ENCODE measurements at places on chromosomes 13 and 19.

DNA sequence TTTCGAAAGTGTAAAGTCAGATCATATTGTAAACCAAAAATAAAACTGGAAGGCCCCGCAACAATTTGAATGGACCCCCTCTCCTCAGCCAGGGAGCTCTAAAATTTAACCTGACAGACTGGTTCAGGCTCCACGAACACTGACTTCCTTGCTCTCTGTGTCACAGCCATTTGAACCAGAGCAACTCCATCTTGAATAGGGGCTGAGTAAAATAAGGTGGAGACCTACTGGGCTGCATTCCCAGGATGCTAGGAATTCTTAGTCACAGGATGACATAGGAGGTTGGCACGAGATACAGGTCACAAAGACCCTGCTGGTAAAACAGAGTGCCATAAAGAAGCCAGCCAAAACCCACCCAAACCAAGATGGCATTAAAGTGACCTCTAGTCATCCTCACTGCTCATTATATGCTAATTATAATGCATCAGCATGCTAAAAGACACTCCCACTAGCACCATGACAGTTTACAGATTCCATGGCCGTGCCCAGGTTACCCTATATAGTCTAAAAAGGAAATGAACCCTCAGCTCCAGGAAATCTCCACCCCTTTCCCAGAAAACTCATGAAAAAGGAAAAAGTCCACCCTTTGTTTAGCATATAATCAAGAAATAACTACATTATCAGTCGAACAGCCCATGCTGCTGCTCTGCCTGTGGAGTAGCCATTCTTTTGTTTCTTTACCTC lies 43.1 kb downstream of the RFXAP start:
- no peak for DNase-seq

DNA sequence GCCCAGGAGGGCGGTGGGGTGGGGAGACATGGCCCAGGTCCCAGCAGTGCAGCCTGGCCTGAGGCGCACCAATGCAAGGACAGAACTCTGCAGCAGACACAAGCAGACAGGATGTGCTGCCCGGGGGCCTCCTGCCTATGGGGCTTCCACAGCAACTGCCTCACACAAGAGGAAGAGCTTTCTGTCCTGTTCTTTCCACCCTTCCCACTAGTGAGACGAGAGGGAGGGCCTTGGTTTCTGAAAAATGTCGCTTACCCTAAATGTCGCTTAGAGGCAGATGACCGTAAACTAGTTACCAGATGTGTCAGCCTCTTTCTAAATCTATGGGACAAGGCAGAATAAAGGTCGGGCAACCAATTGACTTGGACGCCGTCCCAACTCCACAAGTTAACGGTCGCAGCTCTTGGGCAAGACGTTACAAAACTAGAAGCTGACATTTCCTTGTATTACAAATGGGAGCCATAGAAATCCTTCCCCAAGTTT lies at the start of gene LAIR1:
Gene LAIR1, minus strand, starts transcription at position 157 of the 483 bp plus-strand sequence. Its CDS starts 127 bp downstream, at position 30.
- DNase-seq, result no peak

GRCh38 chr13:113837560-113838355 lies 26.1 kb downstream of the GAS6 start:
- peak; percentile 53 for DNase-seq

- no peak for DNase-seq
These were observed 65.3 kb downstream of the ABCC4 start for GRCh38 chr13:95235974-95236373.

- DNase-seq, result no peak
These were observed 153.5 kb downstream of the KCNRG start for GRCh38 chr13:50168786-50169185.

DNA sequence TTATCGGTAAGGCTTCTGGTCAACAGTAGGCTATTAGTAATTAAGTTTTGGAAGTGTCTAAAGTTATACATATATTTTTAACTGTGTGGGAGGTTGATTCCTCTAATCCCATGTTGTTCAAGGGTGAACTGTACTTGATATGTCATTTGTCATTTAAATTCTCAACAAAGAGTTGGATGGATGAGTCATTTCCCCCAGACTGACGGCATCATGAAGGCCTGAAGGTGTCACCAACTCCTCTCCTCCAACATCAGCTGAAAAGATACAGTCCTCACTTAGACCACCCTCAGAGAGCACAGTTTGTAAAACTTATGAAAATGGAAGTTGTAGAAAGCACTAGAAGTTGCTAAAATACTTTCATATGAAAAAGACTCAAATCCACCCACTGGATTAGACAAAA lies 48.8 kb downstream of the DCLK1 start:
- no peak for DNase-seq

DNA sequence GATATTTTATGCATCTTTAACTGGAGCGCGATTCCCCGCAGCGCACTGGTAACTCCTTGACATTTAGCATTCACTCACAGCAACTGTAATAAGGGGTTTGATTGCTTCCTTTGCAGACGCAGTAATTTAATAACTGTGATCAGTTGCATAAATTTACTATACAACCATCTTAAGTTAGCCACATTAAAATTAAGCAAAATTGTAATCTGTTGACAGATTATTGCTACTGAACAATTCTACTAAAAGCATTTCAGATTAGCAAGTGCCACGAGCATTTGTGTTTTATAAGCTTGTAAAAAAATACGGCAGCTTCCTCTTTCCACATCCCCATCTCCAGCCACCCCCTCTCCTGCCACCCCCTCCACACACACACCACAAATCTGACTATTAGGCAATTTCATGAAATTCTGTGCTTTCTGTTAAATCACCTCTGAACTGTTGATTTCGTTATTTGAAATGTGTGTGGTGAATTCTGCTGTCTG lies 44.4 kb downstream of the TSHZ3 start:
- no peak for DNase-seq

DNA sequence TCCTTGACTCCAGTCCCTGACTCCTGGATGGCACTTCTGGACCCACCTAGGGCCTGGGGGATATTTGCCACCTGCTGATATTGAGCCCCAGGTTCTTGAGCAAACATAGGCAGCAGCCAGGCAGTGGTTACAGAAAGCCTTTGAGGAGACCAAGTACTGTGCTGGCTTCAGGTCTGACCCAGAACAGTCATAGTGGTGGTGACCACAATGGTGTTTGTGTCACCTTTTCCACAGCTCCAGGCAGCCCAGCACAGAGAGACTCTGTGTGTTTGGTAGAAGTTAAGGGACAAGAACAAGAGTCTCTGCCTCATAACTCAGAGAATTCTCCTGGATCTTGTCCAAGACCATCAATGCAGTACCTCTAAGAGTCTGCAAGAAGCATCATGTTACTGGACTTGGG lies 14.6 kb upstream of the CLC start:
- no peak for DNase-seq

DNA sequence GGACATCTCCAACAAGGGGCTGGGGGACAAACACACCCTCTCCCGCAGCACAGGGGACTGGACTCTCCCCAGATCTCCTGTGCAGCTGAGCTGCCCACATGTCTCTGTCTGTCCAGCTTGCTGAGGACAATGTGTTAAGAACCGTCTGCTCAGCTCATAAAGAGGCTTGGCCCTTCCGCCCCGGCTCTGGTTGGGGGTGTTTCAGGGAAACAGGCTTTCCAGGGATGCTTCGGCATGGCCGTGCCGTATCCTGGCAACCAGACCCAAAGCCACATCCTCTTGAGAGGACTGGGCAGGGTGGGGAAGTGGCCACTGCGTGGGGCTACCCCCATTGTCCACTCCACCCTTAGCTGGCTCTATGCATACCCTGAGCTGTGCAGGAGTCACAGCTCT lies 41.1 kb upstream of the CHST8 start:
- no peak for DNase-seq

- no peak for DNase-seq
These were observed 3.9 kb downstream of the F10 start for GRCh38 chr13:113126265-113127150.

DNA sequence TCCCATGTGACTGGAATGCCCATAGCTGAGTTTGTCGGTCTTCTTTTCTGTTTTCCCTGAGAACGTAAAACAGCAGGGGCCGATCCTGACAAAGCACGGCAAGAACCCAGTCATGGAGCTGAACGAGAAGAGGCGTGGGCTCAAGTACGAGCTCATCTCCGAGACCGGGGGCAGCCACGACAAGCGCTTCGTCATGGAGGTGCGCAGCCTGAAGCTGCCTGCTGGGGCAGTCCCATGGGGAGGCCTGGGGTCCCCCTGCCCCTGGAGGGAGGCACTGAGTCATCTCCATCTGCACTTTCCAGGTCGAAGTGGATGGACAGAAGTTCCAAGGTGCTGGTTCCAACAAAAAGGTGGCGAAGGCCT lies 18.2 kb upstream of the QTRT1 start:
- no peak for DNase-seq

DNA sequence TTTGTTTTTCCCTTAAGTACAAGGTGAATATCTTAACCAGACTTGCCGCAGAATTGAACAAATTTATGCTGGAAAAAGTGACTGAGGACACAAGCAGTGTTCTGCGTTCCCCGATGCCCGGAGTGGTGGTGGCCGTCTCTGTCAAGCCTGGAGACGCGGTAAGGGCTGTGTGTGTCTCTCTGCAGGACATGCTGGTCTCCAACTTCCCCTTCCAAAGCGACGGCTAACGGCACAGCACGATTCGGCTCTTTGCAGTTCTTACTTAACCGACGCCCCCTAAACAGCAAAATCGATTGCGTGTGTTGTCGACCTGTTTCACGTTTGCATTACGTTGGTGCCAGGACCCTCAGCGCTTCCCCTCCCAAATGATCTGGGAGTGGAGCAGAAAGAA lies 73.2 kb downstream of the GGACT start:
- DNase-seq, result no peak

- DNase-seq, result no peak
These were observed 102.6 kb upstream of the SERP2 start for GRCh38 chr13:44271031-44271455.

DNA sequence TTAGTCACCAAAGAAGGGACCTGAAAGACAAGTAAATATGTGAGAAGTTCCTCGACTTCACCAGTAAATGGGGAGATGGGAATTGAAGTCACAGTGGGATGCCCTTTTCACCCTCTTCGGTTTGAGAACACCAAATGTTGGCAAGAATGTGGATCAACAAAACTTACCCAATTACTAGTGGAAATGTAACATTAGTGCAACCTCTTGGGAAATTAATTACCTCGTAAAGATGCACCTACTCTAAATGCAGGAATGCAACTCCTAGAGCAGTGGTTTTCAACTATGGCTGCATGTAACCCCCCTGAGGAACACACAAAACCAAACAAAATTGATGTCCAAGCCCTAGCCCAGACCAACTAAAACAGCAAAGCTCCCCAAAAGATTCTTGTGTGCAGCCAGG lies 78.1 kb downstream of the LNX2 start:
- no peak for DNase-seq

DNA sequence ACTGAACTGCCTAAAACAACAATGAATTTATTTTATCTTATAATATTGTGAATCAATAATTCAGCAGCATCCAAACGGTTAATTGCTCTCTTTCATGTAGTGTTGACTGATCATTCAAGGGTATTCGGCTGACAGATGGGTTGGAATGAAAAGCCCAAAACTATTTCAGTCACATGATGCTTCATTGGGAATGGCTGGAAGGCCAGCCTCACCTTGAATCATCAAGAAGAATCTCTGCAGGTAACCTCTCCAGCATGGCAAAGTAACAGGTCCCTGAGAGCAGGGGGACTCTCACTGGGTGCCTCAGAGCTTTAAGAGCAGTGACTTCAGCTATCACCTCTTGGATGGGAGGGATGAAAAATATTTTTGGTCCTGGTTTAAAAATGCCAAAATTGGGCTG lies 1395.7 kb downstream of the OLFM4 start:
- no peak for DNase-seq

DNA sequence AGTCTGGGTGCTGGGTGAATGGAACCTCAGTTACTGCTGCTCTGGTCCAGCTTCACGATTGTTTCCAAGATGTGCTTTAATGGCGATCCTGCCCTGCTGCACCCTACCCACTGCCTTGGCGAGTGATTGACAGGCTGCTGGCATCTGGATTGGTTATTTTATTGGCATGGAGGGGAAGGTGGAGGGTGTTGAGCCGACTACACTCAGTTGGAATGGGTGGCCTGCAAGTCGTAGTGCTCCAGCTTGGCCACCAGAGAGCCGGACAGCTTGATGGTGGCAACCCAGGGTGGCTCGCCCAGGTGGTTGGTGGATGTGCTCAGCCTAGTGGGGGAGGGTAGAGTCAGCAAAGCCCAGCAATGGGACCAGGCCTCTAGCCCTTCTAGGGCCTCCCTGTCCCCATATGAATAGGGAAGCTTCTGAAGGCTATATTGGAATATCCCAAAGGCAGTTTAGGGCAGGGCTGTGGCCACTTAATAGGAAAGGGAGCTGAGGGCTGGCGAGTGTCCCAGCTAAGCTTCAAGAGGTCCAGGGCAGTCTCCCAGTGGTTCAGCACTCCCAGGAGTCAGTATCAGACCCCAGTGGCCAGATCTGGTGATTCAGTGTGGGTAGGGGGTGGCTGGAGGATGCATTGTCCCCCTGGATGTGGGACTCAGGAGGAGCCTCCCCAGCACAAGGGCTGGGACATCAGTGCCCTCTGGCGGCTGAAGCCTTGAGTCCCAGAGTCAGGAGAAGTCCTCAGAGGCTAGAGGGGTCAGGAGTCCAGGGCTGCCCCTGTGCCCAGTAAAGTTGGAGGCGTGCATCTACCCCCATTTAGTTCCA lies 3.4 kb downstream of the GGN start:
- no peak for DNase-seq
